ENCODE measurements at places on chromosomes 7 and 10.

GRCh38 chr7:130884437-130885417 lies 150.7 kb upstream of the KLF14 start:
- no peak for DNase-seq

GRCh38 chr10:132384618-132385388 lies 12.2 kb upstream of the PWWP2B start:
- no peak for DNase-seq

DNA sequence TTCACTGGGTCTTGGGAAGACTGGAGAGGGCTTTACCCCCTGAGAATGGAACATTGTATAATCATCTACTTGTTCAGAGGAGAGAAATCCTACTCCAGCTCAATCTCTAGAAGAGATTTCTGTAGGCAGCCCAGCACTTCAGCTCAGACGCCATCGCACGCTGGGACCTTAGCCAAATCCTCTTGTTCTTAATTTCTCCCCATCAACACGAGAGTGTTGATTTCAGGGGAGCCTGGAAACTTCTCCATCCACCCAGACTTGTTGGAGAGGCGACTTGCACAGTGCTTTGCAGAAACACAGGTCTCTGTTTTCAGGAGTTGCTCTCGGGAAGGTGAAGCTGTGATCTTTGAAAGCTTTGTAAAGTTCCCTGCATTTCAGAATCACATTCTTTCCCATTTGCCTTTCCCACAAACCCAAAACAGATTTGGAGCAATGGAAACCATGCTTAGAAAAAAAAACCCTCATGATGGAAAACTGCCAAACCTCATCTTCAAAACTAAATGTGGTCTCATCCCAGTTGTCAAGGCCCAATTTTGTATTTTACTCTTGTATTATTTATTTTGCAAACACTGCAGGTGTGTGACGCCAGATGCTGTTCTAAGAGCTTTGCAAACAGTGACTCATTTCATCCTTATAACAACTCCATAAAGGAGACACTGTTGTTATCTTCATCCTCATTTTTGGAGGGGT lies 60.9 kb downstream of the CALML3 start:
- no peak for DNase-seq

DNA sequence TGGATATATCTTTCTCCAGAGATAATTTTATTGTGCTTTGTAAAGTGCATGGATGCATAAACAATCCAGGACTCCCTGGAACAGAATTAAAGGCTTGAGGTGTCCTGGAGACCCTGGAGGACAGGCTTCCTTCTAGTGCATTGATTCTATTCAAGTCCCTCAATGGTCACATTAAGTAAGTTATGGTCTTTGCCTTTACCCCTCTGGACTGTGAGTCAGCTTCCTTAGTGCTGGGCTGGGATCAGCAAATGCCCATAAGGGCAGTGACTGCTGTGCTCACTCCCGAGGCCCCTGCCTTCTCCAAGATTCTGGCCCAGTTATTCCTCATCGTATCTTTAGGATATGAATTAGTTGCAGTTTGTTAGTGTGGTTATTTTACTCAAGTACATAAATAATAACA lies 178.7 kb upstream of the PRSS58 start:
- DNase-seq, result no peak

- DNase-seq, result no peak
These were observed 185.5 kb downstream of the ZMYND11 start for GRCh38 chr10:320771-321170.

DNA sequence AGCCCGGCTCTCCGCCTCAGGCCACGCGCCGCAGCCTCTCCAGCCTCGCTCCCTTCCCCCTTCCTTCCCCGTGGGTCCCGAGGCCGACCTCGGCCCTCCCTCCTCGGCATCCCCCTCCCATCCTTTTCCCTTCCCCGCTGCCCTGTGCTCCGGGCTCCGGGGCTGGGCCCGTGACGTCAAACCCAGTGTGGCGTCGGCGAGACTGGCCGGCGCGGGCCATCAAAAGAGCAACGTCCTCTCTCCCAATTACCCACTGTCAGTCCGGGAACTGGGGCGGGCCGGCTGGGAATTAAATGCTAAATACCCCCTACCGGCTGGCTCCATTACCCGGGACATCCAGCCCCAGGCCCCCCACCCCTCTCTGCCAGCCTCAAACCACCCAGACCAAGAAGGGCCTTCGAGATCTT lies 2.6 kb upstream of the GATA3 start:
- no peak for DNase-seq

DNA sequence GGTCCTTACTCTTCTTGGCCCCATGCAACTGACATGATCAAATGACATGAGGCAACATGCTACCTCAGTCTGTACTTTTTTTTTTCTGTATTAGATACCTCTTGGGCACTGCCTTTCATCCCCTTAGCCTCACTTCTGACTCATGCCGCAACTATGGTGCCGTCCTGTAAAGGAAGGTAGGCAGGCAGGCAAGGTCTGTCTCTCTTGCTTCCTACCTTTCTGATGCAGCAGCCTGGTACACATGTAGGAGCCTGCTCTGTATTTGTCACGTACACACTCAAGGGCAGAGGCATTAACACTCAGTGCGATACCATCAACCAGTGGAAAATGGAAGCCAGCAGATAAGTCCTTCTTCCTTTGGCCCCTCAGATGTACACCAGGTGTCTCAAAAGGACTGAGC lies 146.7 kb downstream of the ATE1 start:
- DNase-seq, result no peak

DNA sequence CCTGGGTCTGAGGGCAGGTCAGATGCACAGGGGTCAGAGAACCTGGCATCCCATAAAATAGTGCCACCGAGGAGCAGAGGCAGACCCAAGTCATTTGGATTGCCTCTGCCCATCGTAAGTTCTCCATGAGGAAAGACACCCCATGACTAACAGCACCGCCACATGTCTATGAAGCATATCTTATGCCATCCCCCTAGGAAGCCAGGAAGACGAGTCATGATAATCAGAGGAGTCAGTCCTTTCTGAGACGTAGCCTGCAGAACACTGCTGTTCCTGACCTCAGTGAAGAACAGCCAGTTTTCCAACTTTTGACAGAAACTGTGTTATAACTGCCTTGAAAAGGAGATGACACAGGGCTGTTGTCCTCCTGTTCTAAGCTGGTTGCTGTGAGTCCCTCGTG lies 51.2 kb downstream of the INSYN2A start:
- no peak for DNase-seq

DNA sequence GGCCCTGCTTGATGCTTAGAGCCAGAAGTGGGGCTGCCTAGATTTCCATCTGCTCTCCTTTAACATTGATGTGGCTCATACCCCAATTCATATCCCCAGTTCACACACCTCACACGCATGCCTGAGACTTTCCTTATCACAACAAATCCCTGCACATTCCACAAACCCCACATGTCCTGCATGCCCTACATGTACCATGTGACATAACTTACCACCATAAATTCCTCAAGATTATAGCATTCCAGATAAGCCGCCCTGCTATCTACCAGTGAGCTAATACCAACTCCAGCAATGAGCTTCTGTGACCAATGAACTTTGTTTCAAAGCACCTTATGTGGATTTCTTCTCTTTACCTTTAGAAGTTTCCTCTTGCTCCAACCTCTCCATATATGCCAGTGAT lies 104.7 kb upstream of the RAB11FIP2 start:
- no peak for DNase-seq

DNA sequence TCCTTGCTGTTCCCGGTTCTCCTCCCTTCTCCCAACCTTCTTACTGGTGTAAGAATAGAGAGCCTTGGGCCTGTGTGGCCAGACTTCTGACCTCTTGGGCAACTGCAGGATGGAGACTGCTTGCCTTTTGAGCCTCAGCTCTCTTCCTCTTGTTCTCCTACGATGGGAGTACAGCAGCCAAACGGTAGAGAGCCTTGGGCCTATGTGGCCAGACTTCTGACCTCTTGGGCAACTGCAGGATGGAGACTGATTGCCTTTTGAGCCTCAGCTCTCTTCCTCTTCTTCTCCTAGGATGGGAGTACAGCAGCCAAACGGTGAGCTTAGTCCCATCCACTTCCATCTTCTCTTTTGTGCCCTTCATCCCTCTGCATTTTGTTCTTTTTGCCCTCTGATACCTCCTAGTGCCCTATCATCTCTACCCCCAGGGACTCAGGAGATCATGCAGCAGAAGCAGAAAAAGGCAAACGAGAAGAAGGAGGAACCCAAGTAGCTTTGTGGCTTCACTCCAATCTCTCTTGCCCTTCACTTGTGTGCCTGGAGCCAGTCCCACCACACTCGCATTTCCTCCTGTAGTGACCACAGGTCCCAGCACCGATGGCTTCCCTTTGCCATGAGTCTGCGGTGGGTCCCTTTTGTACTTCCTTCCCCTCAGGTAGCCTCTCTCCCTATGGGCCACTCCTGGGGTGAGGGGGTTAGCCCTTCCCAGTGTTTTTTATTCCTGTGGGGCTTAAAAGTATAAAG lies 15.3 kb downstream of the SLC25A13 start:
- no peak for DNase-seq

DNA sequence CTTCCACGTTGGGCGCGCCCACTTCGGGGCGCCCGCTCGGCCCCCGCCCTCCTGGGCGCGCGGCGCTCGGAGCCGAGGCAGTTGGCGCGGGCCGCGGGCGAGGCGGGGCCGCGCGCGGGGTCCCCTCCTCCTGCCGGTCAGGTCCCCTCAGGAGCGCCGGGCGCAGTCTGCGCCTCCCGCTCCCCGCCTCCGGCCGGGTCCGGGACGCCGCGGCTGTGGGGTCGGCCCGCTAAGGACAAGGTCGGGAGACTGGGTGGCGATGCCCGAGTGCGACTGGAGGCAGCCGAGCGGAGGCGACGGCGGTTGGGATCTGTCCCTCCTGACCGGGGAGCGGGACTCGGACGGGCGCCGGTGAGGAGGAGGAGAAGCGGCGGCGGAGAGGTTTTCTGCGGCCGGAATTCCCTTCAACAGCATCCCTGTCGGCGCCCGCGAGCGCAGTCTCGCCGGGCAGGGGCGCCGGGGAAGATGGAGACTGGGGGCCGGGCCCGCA lies at the start of gene ATRNL1:
Gene ATRNL1, plus strand, starts transcription at position 80 of the 490 bp plus-strand sequence. Its CDS starts 386 bp downstream, at position 466.
- no peak for DNase-seq

- DNase-seq, result no peak
These were observed 69.6 kb downstream of the SDHAF3 start for GRCh38 chr7:97187067-97187466.

DNA sequence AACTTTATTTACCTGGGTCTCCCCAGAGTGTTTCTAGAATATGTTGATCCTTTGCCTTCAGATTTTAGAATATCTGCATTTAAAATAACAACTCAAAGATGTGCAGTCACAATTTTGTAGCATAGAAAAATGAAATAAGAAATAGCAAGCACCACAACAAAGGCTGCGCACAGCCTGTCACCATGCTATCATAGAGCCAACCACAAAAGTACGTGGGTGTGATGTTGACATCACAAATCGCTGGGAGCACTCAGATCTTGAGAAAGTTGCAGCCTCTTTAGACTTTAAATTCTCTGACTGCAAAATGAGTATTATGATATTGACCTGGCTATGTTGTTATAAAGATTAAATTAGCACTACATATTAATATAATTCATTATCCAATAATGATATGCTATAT lies 177.9 kb downstream of the TNS3 start:
- DNase-seq, result no peak

DNA sequence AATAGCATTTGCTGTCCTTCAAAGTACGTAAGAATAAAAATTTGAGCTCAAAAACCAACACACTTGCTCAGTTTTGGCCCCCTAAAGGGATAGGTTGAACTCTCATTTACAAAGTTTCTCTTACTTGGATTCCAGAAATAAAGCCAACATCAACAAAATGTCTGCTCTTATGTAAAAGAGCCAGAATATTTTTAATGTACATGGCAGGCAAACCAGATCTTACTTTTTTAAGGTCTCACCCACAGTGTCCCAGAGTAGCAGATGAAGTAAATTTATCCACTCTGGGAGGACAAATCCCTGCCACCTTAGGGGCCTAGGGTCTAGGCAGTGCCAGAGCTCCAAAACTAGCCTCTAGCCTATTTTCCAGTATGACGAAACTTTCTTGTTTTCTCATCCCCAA lies 159.6 kb downstream of the SKAP2 start:
- DNase-seq, result no peak

DNA sequence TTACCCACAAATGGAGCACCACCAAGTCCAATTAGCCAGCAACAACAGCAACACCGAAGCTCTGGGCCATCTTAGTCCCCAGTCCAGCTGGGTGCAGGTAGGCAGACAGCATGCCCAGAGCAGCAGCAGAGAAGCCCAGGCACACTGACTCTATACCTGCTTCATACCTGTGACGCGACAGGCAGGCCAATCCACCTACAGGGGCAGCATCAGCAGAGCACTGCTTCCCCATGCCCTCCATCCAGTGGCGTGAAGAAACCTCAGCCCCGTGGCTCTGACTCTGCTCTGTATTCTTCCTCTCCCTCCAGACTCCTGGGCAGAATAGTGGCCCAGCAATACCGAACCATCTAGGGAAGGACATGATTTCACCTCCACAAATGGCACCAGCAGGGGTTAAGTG lies 191.7 kb downstream of the AKR1D1 start:
- no peak for DNase-seq

DNA sequence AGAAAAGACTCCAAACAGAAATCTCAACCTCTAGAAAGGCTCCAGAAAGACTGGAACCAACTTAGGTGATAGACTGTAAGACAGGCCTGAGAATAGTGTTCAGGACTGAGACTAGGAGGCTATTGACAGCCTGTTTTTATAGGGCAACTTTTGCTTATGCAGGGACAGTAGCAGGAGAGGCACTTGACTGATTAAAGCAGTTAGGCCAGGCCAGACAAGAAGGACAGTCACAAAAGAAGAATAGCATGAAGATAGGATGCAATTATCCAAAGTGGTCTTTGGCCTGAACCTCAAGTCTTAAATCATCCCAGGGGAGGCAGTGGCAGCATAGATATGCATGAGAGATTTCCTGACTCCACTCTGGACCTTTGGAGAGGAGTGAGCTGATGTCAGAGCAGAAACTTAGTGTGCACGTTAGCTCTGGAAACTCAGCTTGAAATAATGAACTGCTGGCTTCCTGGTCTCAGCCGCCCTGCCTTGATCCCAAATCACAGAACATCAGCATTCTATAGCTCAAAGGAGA lies 290.6 kb downstream of the SORCS3 start:
- no peak for DNase-seq

DNA sequence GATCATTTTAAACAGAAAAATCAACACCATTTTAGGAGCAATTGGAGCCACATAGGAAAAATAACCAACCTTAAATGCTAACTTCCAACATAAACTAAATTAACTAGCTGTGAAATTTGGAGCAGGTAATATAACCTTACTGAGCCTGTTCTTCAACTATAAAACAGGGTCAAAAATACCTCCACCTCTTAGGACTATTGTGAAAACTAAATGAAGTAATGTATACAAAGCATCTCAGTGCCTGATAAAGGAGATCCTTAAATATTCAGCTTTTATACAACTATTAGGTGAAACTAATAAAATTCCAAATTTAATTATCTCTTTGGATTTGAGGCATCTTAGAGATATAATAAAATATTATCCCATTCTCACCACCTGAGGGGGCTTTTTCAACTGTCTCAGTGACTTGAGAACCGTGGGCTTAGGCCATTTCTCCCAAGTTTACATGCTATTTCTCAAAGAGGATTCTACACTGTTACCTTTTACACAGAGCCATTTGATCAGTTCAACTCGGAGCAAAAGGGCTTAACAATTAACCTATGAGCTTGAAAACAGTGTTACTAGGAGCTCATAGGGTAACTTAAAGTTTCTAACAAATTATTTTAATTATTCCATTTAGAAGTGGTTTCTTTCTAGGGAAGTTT lies 165.0 kb upstream of the ASAH2 start:
- no peak for DNase-seq

Measured in stimulated activated CD4-positive, alpha-beta T cell treated with anti-CD3 and anti-CD28 coated beads, Interleukin-4, amount 100 ng/mL, for 4 hours (primary cell).